ENCODE measurements at places on chromosomes 1 and 21. TPM values are rescaled to one million over a fixed set of nuclear protein-coding genes. Genes with fewer than 3 reads are reported as not detected.

The TNNT2 gene
- total RNA-seq, result not detected

The KIF21B gene
- under 0.01 TPM for total RNA-seq

The FCER1A gene
- total RNA-seq, result not detected

The UAP1 gene
- total RNA-seq, result 141 TPM

The FRRS1 gene
- total RNA-seq, result 17.6 TPM

The ATP1A4 gene
- total RNA-seq, result not detected

The PPM1J gene
- total RNA-seq, result 1.1 TPM

The SAMD11 gene
- 0.20 TPM for total RNA-seq

The SIPA1L2 gene
- 0.73 TPM for total RNA-seq

The GPR153 gene
- total RNA-seq, result 3.7 TPM

The NBPF4 gene
- not detected for total RNA-seq

The FCGR3B gene
- total RNA-seq, result not detected

The ZNF669 gene
- total RNA-seq, result 7.3 TPM

The LCE1D gene
- total RNA-seq, result not detected

The HFM1 gene
- total RNA-seq, result 0.39 TPM

The ZNF326 gene
- 8.4 TPM for total RNA-seq

The C1orf210 gene
- total RNA-seq, result not detected

The MMEL1 gene
- not detected for total RNA-seq

The RHBG gene
- not detected for total RNA-seq

The C1orf74 gene
- 2.6 TPM for total RNA-seq

The INSRR gene
- not detected for total RNA-seq

The CDC42BPA gene
- 39.3 TPM for total RNA-seq

The TMEM82 gene
- not detected for total RNA-seq

The LAMC1 gene
- total RNA-seq, result 598 TPM

The ACOT11 gene
- 2.9 TPM for total RNA-seq

The GUCA2B gene
- not detected for total RNA-seq

The CD1E gene
- total RNA-seq, result not detected

The GJA4 gene
- total RNA-seq, result not detected

The CLEC20A gene
- total RNA-seq, result not detected

The ESRRG gene
- total RNA-seq, result not detected

The GPR157 gene
- total RNA-seq, result 7.6 TPM

The IGSF5 gene
- not detected for total RNA-seq

The LY9 gene
- total RNA-seq, result not detected

The RORC gene
- not detected for total RNA-seq

The TNFRSF14 gene
- 11.4 TPM for total RNA-seq
